ENCODE measurements at places on chromosomes 11 and 22. TPM values are rescaled to one million over a fixed set of nuclear protein-coding genes. Genes with fewer than 3 reads are reported as not detected.

APLNR gene
- polyA plus RNA-seq: not detected

SMIM35 gene
- polyA plus RNA-seq: not detected

RAG2 gene
- polyA plus RNA-seq: not detected

IGSF9B gene
- polyA plus RNA-seq: 0.45 TPM

DNA sequence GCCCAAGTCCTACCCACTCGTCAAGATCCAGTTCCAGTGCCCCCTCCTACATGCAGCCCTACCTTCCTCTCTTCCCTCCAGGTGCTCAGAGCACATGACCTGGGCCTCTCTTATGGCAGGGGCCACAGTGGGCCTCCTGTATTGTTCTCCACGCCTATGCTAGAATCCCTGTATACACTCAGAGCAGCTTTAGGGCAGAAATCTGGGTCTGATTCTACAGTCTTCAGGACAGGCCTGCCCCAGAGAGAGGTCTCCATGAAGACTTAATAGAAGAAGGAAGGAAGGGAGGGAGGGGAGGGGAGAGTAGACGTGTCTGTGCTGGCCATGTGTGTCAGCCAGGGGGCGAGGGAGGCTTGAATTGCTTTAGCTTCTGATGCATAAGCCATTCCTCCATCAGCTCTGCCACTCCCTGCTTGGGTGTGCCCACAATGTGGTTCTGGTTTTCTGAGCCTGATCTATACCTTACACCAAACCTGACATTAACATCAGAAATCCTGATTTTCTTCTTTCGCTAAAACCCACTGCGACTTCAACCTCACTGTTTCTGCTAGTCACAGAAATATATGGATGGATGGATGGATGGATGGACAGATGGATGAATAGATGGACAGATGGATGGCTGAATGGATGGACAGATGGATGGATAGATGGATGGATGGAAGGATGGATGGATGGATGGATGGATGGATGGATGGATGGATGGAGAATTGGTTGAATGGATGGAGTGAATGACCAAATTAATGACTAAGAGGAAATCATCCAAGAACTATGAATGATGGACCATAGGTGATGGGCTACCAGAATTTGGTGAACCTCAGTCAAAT lies 56.6 kb upstream of the PRDM11 start:
- H3K27me3 ChIP-seq: peaks cover 17% of the 10 kb centered on the region
- no peak overlapping the region for H3K4me3 ChIP-seq
- DNase-seq: no peak

DNA sequence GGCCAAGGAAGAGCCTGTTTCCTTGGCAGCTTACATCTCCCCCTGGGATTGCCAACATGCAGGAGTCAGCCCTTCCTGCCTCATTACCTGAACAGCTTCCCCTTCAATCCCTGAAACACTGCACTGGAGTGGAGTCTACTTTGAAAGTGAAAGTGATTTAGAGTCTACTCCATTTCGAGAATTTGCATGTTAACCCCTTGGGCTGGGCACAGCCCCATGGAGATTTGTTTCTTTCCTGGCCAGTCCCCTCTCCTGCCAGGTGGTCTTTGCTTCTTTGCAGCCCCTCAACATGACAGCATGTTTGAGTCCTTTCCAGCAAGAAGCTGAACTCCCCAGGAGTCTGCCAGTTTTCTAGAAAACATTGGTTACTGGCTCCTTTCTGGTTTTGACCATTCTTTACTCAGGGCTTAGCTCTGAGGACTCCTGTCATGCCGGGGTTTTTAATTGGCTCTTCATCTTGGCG lies 59.9 kb downstream of the TRAF6 start:
- peaks cover 87% of the 10 kb centered on the region for H3K4me1 ChIP-seq
- peak overlapping the region; percentile 87 for H3K4me3 ChIP-seq
- DNase-seq: peak; percentile 22
- H3K27me3 ChIP-seq: peaks cover 2% of the 10 kb centered on the region

- DNase-seq: no peak
- peaks cover 24% of the 10 kb centered on the region for H3K4me1 ChIP-seq
- H3K4me3 ChIP-seq: peak overlapping the region; percentile 74
- H3K36me3 ChIP-seq: no peaks in the 10 kb centered on the region
- H3K27me3 ChIP-seq: peaks cover 15% of the 10 kb centered on the region
Observed at GRCh38 chr11:2929950-2930703, 907 bp upstream of the PHLDA2 start.

DNA sequence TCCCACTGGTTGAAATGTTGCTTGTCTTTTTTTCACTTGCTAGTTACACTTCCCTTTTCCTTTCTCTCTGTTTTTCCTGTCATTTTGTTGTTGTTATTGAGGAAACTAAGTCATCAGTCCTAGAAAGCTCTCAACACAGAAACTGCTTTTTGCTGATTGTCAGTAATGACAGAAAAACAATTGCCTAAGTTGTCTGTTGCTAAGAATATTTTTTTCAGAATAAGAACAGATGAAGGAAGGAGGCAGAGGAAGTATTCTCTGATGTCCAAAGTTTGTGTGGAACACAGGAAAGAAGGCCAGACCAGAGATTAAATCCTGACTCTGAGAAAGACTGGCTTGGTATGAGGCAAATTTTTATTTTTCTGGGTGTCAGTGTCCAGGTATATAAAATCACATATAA lies 163.3 kb downstream of the CASP12 start:
- H3K4me1 ChIP-seq: peaks cover 13% of the 10 kb centered on the region
- no peak overlapping the region for H3K4me3 ChIP-seq
- no peak overlapping the region for H3K27ac ChIP-seq
- no peaks in the 10 kb centered on the region for H3K27me3 ChIP-seq
- no peaks in the 10 kb centered on the region for H3K36me3 ChIP-seq

All from immature natural killer cell (primary cell).